ENCODE measurements at places on chromosomes 11 and 22. TPM values are rescaled to one million over a fixed set of nuclear protein-coding genes. Genes with fewer than 3 reads are reported as not detected.

DNA sequence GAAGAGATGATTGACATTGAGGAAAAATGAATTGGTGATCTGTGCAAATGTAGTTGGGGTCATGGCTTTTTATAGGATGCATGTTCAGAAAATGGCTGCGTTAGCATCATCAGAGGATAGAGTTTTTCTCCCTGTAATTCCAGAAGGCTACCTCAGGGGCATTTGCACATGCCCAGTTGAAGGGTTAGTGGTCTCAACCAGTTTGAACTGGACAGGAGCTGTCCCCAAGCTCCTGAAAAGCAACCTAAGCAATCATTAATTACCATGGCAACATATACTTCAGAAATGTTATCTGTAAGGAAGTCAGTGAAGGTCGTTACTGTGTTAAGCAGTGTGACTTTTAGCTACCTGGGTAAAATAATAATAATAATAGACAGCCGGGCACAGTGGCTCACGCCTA, 29.3 kb downstream of the TUG1 start:
- H3K27me3 ChIP-seq: no peaks in the 10 kb centered on the region
- no peak for DNase-seq
- no peaks in the 10 kb centered on the region for H3K4me1 ChIP-seq
- no peak overlapping the region for H3K27ac ChIP-seq
- H3K36me3 ChIP-seq: no peaks in the 10 kb centered on the region

- no peak for DNase-seq
- H3K27me3 ChIP-seq: no peaks in the 10 kb centered on the region
- peaks cover 28% of the 10 kb centered on the region for H3K36me3 ChIP-seq
- peaks cover 92% of the 10 kb centered on the region for H3K4me1 ChIP-seq
- peak overlapping the region; percentile 81 for H3K27ac ChIP-seq
These were observed 26.7 kb downstream of the FLI1 start for GRCh38 chr11:128720522-128720985.

Gene ANGPTL5
- not detected for total RNA-seq

DNA sequence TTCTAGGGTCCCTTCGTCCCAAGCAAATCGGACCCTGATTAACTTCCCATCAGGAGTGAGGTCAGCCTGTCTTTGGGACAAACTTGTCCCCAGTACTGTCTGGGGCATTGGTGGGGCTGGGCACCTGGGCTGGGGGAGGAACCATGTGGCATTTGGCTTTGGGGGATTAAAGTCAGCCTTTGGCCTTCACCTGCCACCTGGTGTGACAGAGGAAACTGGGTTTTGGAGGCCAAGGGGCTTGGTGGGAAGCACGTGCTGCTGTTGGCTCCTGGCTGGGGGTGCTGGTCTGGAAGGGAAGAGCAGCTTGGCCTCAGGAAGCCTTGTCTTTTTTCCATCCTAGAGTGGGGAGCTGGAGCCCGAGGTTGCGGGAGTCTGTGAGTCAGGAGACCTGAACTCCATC, 78.4 kb upstream of the NECTIN1 start:
- H3K27ac ChIP-seq: no peak overlapping the region
- no peaks in the 10 kb centered on the region for H3K36me3 ChIP-seq
- H3K27me3 ChIP-seq: no peaks in the 10 kb centered on the region
- H3K4me1 ChIP-seq: no peaks in the 10 kb centered on the region
- no peak for DNase-seq

GRCh38 chr11:25597696-25598095, 734.2 kb upstream of the ANO3 start:
- H3K27ac ChIP-seq: no peak overlapping the region
- no peak overlapping the region for H3K4me3 ChIP-seq
- no peaks in the 10 kb centered on the region for H3K4me1 ChIP-seq

DNA sequence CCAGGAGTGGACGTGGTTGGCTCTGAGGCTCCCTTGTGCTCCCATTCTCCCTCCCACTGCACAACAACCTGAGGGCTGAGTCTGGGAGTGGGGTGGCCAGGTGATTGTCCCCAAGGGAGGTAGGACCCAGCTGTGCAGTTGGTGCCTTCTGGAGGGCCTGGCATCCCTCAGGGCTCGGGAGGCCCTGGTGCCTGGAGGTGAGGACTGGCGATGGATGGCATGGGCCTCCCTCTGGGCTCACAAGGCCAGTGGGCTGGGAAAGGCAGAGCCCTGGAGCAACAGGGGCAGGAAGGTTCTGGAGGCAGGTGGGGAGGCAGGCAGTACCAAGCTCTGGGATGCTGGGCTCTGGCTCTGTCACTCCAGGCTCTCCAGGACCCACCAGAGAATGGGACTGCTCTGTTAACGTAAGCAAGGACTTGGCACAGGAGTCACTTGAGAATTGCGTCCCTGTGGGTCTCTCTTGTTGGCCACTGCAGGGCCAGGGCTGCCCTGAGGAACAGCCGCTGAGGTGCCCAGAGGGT, 114.2 kb downstream of the KCNQ1OT1 start:
- no peak overlapping the region for H3K4me3 ChIP-seq

DNA sequence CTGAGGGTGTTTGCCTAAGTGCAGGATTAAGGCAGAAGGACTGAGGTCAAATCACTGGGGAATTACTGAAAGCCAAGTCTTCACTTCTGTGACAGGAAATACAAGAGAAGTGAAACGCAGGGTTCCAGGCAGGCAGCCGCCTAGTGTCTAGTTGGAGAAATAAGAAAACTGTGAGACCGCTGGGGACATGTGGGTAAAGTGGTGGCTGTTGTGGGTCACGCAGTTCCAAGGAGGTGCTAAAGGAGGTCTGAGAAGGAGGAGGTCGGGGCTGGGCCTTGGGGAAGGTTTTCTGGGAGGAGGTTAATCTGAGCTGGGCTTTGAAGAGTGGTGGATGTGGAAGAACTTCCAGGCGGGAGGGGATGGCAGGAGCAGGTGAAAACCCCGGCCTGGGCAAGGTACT, 11.2 kb downstream of the MCM5 start:
- H3K27ac ChIP-seq: peak overlapping the region; percentile 34
- peaks cover 87% of the 10 kb centered on the region for H3K36me3 ChIP-seq
- no peak for DNase-seq
- H3K27me3 ChIP-seq: no peaks in the 10 kb centered on the region

- peaks cover 28% of the 10 kb centered on the region for H3K27me3 ChIP-seq
- DNase-seq: no peak
- no peak overlapping the region for H3K4me3 ChIP-seq
- no peaks in the 10 kb centered on the region for H3K36me3 ChIP-seq
- no peaks in the 10 kb centered on the region for H3K4me1 ChIP-seq
These were observed 7.6 kb downstream of the NECTIN1 start for GRCh38 chr11:119721129-119722120.

GRCh38 chr11:22539821-22540256, 85.8 kb downstream of the FANCF start:
- H3K4me1 ChIP-seq: no peaks in the 10 kb centered on the region
- DNase-seq: no peak
- no peak overlapping the region for H3K27ac ChIP-seq

DNA sequence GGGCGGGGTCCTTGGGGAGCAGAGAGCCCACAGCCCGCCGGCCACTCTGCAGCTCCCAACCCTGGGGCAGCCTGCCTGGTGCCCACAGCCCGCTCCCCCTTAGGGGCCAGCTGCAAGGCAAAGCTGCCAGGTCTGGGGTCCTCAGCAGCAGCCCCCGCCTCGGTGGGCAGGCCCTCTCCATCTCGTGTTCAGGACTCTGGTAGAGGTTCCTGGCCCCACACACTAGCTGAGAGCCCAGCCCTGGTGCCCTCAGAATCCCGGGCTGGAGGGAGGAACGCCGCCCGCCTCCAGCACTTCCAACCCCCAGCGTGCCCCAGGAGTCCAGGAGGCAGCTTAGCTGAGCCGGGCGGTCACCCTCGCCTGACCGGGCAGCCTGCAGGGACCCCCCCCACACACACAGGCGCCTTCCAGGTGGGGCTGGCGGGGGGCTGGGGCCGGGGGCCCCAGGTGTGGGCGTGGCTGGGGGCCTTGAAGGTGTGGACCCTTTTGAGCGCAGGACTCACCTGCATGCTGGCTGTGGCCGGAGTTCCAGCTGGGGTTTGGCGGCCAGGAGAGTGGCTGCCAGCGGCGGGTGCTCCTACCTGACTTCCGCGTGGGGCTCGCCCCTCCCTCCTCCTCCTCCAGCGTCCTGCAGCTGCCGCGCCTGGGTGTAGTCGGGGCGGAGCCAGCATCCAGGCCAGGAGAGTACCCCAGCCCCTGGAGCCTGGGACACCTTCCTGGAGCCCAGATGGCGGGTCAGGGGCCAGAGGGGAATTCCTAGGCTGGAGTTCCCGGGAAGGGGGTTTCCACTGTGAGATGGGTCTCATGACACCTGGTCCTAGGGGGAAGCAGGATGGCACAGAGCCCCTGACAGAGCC, at the start of gene ANO9:
TSS of gene ANO9 (minus strand) at position 594 of the 857 bp plus-strand sequence. CDS start at position 509, 85 bp downstream.
- peaks cover 3% of the 10 kb centered on the region for H3K27me3 ChIP-seq
- peak; percentile 58 for DNase-seq
- H3K27ac ChIP-seq: no peak within 1 kb of the TSS
- no peaks in the 10 kb centered on the region for H3K36me3 ChIP-seq
- H3K4me1 ChIP-seq: peaks cover 13% of the 10 kb centered on the region

DNA sequence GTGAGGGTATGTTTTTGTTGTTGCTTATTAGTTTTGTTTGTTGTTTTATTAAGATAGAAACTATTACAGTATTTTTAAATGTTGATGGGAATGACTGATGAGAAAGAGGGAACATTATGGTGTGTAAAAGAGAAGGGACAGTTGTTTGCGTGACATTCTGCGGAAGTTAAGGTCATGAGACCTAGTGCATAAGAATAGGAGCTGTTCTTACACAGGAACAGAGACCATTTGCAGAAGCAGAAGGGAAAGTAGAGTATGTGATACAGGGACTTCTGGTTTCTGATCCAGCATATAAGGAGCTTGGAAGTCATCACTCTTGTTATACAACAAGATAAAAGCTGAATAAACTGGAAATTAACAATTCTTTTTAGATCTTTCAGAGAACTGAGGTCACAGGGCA, 299.2 kb upstream of the API5 start:
- no peak overlapping the region for H3K4me3 ChIP-seq
- H3K27ac ChIP-seq: no peak overlapping the region
- no peaks in the 10 kb centered on the region for H3K27me3 ChIP-seq

Gene TSPAN32
- 4.6 TPM for total RNA-seq

DNA sequence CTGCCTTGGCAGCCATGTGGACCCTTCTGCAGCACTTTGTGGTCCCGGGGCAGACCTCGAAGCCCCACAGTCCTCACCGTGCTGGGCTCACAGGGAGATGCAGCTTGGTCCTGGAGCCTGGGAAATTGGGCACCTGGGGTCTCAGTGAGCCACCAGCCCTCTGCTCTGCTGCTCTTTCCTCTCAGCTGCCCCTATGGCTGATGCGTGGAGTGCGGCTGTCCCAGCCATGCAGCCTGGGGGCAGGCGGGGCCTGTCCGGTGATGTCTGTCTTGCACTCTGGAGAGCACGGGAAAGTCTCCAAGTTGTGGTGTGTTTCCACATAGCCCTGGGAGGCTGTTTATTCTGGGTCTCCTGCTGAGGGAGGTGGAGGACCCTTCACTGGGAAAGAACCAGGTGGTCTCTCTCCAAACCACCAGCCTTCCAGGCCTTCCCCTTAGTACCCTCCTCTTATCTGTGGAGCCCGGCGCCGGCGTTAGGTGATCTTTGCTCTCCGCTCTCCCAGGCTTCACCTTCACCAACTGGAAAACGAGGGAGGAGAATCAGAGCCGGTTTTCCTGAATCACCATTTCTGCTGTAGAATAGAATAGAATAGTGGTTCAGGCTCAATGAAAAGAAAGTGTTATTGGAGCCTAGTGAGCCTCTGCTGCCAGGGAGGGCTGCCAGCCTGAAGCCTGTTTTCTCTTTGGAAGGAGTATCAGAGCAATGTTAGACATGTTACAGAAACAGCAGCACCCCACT, 41.2 kb upstream of the GRAMD4 start:
- no peaks in the 10 kb centered on the region for H3K27me3 ChIP-seq
- no peak for DNase-seq
- peaks cover 4% of the 10 kb centered on the region for H3K36me3 ChIP-seq
- peak overlapping the region; percentile 92 for H3K4me3 ChIP-seq
- H3K4me1 ChIP-seq: peaks cover 46% of the 10 kb centered on the region
- H3K27ac ChIP-seq: peak overlapping the region; percentile 40

GRCh38 chr11:65431451-65432099, 9.0 kb downstream of the NEAT1 start:
- no peaks in the 10 kb centered on the region for H3K27me3 ChIP-seq
- no peak for DNase-seq
- peaks cover 85% of the 10 kb centered on the region for H3K4me1 ChIP-seq
- peaks cover 74% of the 10 kb centered on the region for H3K36me3 ChIP-seq
- H3K27ac ChIP-seq: peak overlapping the region; percentile 76
- H3K4me3 ChIP-seq: peak overlapping the region; percentile 40

- no peak for DNase-seq
- no peaks in the 10 kb centered on the region for H3K36me3 ChIP-seq
- H3K4me1 ChIP-seq: peaks cover 16% of the 10 kb centered on the region
- no peak overlapping the region for H3K27ac ChIP-seq
- H3K4me3 ChIP-seq: no peak overlapping the region
These were observed 61.4 kb upstream of the CTSC start for GRCh38 chr11:88398791-88399570.

- no peak overlapping the region for H3K4me3 ChIP-seq
- no peak for DNase-seq
- H3K36me3 ChIP-seq: no peaks in the 10 kb centered on the region
These were observed 662.1 kb downstream of the NTM start for GRCh38 chr11:132032555-132032954.

DNA sequence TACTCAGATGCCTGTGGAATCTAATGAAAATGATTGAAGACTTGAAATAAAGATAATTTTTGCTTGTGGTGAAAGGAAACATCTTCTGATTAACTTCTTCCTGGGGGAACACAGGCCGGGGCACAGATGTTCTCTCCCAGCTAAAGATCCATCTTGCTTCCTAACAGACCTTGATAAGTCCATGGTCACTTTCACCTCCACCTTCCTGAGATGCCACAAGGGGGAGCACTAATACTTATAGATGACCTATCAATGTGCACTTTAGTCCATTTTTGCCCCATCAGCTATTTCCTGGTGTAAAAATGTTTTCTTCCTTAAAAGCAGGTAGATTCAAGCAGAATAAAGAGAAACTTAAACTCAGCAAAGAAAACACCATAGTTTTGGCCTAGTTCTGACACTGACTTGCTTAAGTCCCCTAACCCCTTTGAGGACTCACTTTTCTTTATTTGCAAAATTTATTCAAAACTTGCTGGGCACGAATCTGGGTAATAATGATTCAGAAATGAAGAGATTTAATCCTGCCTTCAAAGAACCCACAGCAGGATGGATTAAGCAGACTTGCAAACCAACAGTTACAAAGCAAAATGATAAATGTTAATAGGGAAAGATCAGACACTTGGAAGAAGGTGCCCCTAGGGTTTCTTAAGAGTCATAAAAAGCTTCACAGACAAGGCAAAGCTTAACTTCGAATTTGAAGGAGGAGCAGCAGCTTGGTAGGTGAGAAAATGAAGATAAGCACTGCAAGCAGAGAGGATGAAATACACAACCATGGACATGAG, 158.7 kb downstream of the RAB38 start:
- no peaks in the 10 kb centered on the region for H3K36me3 ChIP-seq
- H3K4me1 ChIP-seq: no peaks in the 10 kb centered on the region
- H3K27ac ChIP-seq: no peak overlapping the region
- H3K4me3 ChIP-seq: no peak overlapping the region
- peak; percentile 37 for DNase-seq

Gene SERPING1
- not detected for total RNA-seq

Data from activated T-helper 2 cell treated with anti-CD3 and anti-CD28 coated beads, Interferon-gamma antibody, Interleukin-2, Interleukin-4, amounts not matched to agents 10 μg/mL and 5 μg/mL and 100 μg/mL, durations not matched to agents 14 hours and 24 hours and 36 hours (primary cell).